ENCODE measurements at places on chromosomes 12 and 14.

DNA sequence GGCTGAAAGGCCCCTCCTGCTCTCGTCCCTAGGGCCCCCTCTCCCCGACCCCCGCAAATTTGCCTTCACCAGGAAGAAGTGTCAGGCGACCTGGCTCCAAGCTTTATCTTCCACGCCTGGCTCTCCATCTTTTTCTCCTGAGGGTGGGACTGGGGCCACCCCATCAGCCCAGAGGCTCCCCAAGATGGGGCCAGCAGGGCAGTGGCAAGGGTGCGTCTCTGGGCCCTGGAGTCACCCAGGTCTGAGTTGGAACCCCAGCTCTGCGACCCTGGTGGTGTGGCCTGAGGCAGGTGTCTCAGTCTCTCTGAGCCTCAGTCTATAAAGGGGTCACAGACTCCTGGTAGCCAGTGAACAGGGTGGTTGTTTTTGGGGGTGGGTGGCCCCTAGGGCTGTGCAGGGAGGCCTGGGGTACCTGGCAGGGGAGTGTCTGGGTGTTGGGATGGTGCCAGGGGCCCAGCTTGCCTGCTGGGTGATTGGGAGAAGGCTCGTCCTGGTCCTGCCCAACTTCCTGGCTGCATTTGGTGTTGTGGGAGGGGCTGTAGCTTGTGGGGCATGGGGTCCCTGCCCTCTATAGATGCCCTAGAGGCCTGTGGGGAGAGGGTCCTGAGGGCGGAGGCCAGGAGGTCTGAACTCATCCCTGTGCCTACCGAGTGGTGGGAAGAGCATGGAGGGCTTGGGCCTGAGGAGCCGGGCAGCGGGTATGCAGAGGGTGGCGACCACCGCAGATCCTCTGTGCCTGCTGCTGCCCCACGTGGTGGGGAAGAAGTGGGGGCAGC lies 7.6 kb downstream of the KIF26A start:
- no peak for DNase-seq

- no peak for DNase-seq
These were observed 32.6 kb downstream of the CPSF2 start for GRCh38 chr14:92154283-92154942.

DNA sequence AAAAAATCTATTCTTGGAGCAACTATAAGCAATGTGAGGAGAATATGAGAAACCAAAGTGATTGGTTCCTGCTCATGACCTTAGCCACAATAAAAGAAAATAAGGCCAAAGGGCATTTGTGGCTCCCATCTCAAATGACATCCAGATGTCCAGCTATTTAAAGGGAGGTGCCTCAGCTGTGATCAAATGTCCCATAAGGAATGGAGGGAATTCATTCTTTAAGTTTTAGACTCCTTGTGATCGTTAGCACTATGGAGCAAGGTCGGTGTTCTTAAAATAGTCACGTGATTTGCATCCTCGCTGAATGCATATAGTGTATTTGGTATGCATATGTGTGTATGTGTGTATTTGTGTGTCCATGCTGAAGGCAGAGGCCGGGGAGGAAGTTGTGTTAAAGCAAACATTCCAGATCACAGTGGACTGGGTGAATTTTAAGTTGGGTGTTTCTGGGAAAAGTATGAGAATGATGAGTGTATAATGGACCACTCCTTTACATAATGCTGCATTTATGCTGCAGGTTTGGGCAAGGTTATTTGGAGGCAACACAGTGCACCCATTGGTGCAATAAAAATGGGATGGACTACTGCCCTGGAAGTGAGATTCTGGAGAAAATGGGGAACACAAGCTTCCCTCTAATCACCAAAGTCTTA lies 5.6 kb upstream of the E2F7 start:
- no peak for DNase-seq

GRCh38 chr14:50669441-50669986 lies 1.4 kb upstream of the SAV1 start:
- no peak for DNase-seq

GRCh38 chr12:80277732-80278131 lies 166.3 kb upstream of the PTPRQ start:
- DNase-seq: no peak

- no peak for DNase-seq
These were observed 19.0 kb downstream of the PTGER2 start for GRCh38 chr14:52333108-52333507.

DNA sequence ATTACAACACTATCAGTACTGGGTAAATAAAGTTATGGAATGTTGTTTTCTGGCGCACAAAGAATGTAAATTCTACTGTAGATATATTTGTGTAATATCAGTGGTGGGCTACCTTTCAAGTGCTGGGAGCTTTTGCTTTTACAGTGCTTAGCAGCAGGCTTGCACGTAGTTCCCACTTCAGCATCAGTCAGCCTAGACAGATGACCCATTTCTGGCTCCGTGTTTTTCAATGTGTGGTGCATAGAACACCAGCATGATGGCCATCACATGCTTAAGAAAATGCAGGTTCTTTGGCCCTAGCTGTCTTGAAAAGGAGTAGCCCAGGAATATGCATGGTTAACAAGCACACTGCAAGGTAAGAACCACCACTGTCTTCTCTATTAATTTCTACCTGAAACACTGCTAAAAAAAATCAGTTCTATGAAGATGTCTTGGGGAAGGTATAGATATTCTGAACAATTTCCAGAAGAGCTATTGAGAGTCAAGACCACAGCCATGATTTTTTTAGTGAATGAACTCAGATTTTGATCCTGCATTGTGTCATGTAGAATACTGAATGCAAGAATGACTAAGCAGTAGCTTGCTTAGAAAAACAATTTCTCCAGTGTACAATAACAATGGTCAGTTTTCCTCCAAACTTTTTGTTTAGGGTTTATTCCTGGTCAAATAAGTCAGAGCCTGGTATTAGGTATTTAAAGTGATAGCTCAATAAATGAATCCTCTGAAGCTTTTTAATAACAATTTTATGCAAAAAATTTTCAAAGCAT lies 195.7 kb downstream of the AKAP6 start:
- DNase-seq: no peak

DNA sequence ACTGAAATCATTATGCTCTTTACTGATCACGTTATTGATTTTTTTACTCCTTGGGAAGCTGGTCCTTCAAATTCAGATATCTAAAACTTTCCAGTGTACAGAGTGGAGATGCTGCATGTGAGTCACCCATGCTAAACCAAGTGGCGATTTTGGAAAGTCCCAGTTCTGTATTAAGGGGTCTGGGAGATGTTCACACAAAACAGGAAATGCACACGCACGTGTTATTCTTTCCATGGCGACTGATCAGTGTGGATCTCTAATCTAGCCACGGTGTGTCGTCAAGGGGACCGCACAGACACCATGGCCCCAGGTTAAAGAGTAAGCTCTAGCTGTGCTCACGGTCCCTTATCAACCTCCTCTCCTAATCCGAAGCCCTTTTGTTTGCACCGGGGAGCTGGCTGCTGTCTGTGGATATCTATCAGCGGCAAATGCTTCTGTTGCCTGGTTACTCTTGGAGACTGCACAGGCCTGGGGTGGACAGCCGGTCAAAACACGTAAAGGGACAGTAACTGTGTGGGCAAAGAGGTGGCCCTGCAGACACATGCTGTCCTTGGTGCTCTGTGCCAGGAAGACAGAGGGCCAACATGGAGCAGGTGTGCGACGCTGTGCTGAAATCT lies 96.6 kb downstream of the RIMBP2 start:
- DNase-seq: no peak

GRCh38 chr14:34722723-34723545 lies 8.5 kb upstream of the CFL2 start:
- peak; percentile 52 for DNase-seq

DNA sequence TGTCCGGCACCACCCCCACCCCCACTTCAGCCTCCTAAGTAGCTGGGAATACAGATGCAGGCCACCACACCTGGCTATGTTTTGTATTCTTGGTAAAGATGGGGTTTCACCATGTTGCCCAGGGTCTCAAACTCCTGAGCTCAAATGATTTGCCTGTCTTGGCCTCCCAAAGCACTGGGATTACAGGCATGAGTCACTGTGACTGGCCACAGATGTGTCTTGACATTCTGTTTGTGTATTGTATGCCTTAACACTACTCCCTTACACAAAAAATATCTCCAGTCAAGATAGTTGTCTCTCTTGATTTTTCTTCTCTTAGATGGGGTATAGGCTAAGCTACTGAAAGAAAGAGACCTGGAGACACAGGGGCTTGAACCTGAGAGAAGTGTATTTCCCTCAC lies 17.6 kb downstream of the CLEC14A start:
- DNase-seq: no peak

DNA sequence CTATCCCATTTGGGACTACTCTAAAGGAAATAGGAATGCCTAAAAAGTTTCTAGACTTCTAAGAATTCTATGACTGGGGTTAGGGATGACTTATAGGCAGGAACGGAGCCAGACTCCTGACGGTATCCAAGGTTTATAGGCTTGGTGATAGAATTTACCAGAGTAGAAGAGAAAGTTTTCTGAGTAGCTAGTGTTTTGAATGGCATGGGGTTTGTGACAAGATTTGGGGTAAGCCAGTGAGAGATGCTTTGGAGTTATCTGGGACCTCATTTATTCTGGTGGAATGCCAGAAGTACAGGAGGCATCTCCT lies 444.6 kb downstream of the RAD51B start:
- no peak for DNase-seq

DNA sequence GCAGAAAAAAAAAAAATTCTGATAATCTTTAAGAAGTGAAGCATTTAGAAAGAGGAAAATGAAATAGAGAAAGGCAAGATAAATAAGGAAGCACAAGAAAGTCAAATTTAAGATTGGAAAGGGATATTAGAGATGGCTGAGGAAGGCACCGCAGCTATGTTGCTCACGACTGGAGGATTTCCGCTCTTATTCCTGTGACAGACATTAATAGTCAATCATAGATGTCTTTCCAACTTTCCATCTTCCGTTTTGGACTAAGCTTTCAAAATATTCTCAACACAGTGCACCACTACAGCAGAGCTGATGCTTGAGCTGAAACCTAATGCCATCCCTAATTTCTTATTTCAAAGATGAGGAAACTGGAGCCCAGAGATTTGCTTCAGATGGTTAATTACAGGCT lies 290.6 kb downstream of the FOXN3 start:
- no peak for DNase-seq

GRCh38 chr14:22821193-22822015 lies 6.2 kb upstream of the SLC7A7 start:
- no peak for DNase-seq

DNA sequence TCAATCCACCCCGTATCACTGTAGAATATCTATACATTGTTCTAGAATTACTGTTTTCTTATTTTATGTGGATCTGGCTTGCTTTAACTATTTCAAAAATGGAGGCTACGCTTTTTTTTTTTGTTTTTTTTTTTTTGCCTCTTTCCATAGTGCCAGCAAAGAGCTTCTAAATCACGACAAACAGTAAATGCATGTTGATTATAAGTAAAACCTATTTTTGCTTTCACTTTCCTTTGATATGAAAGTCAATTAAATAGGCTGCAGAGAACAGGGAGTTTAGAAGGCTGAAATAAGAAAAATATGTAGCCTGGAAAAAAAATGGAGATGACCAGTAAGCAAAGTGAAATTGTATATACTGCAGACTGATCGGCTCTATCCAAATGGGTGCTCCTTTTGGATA lies 112.3 kb upstream of the AMIGO2 start:
- DNase-seq: no peak

- DNase-seq: no peak
These were observed at the start of gene ASCL1 for GRCh38 chr12:102957339-102958050. Gene ASCL1, plus strand, starts transcription at chr12:102957674. Its CDS starts 571 bp downstream, at chr12:102958245.

DNA sequence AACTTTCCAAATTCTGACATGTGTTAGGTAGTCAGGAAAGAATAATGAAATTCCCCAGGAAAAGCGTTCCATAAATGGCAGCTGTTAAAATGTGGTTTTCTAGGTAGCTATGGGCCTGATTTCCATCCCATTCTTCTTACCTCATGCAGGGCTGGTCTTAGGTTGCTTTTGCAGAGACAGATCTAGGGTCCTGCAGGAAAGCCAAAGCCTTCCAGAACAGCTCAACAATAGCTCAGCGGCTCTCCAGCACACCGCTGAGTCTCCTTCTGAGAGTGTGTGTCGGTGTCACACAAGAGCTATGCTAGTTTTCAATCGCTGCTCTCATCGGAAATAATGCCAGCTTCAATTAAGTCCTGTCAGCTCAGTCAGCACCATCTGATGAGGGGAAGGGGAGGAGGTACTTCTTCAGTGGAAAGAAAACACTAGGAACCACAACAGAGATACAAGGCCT lies 106.7 kb downstream of the TMEM30B start:
- no peak for DNase-seq

GRCh38 chr12:12636641-12637040 lies 25.0 kb downstream of the CREBL2 start:
- no peak for DNase-seq

DNA sequence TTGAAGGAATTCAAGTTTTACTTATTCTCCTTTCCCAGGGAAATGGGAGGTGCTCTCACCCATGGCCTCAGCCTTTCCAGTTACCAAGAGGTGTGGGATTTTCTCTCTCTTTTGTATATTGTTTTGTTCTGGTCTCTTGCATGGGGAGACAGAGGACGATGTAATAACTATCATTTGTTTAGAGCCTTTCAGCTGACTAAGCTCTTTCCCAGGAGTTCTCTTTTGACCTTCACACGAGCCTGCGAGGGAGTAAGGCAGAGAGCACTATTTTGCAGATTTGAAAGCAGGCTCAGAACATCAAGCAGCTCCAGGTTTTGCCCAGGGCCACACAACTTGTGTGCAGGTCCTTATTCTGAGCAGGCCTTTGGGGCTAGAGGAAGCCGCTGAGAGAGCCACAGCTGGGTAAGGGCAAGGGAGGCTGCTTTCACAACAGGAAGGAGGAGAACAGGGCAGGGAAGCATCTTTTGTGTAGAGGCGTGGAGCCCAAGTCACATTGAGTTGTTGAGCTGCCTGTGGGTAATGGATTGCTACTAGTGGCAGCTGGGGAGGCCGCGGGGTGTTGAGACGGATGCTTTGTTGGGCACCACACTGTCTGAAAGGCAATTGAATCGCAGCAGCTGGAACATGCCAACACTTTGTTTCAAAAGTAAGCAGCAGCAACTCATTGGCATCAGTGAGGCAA lies 116.2 kb downstream of the PRMT8 start:
- DNase-seq: no peak

- DNase-seq: no peak
These were observed 18.5 kb downstream of the TM7SF3 start for GRCh38 chr12:26995706-26996105.

GRCh38 chr12:118140825-118141224 lies 4.9 kb downstream of the PEBP1 start:
- DNase-seq: no peak

DNA sequence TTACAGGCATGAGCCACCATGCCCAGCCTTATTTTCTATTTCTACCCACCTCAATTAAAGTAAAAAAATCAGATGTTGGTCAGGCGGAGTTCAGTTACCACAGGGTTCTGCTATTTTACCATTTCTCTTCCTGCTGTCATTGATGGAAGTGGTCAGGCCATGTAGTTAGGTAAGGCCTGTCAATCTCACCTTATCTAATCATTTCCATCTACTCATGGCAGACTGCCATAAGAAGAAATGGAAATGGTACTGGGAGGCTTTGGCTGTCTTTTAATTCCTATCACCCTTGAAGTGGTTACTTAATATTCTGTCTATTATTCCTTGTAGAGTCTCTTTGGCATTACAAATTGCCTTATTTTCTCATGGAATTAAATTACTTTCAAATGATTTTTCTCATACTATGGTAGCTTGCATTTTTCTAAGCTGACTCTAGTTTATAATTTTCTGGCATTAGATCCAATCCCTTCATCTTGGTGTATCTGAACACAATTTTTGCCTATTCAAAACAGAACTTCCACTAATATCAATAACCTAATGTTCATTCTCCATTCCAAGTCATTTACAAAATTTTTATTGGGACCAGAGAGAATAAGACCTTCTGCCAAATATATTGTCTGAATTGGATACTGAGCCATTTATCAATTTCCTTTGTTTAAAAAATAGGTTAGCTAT lies 198.7 kb downstream of the DACT1 start:
- no peak for DNase-seq

- no peak for DNase-seq
These were observed 65.0 kb downstream of the TESC start for GRCh38 chr12:117034249-117034648.
